ENCODE measurements at places on chromosomes 2 and 18.

- DNase-seq, result no peak
Observed at GRCh38 chr2:116732322-116732721, 1082.2 kb upstream of the DDX18 start.

GRCh38 chr18:13725566-13726231, 659 bp downstream of the FAM210A start:
- DNase-seq, result no peak

DNA sequence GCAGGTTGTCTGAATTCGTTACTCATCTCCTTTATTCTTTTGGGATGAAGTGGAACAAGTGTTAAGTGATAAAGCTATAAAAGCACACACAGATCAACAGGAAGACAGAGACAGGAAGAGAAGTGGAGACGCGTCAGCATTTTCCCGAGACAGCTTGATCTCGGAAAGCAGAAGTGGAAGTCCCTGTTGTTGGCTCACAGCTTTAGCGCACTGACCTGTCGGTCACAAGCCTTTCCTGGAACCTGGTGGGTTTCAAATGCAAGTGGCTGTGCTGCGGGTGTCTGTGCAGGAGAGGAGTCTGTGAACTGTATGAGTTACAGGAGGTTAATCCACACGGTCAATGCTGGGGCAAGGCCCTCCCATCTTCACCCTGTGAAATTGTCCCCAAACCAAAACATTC, 116.6 kb upstream of the PELI1 start:
- no peak for DNase-seq

DNA sequence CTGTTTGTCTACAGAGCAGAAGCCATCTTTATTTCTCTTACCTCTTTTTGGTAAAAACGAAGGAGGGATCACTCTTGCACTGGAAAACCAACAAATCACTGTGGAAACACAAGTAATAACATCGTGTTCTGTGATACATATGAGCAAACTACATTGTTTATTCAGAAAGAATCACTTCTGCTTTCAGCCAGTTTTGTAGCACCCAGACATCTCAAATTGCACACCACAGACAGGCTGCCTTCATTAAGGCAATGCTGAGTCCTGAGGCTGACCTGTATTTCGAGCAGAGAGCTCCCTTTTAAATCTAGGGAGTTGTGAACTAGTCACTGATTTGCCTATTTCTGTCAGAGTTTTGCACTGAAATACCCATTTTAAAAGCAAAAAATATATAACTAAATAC, 1003.2 kb upstream of the FAM98A start:
- no peak for DNase-seq

GRCh38 chr2:85852937-85853498, 35.8 kb downstream of the ST3GAL5 start:
- DNase-seq, result no peak

- DNase-seq, result no peak
Observed at GRCh38 chr2:73914667-73915066, 12.0 kb upstream of the DGUOK start.

GRCh38 chr2:60091266-60091665, 462.2 kb downstream of the BCL11A start:
- DNase-seq, result no peak

GRCh38 chr18:48926420-48926857, 24.3 kb downstream of the SMAD7 start:
- no peak for DNase-seq

- DNase-seq, result no peak
Observed at GRCh38 chr2:71827973-71828372, 319.7 kb downstream of the CYP26B1 start.

GRCh38 chr2:150392614-150393013, 94.9 kb downstream of the RND3 start:
- no peak for DNase-seq

DNA sequence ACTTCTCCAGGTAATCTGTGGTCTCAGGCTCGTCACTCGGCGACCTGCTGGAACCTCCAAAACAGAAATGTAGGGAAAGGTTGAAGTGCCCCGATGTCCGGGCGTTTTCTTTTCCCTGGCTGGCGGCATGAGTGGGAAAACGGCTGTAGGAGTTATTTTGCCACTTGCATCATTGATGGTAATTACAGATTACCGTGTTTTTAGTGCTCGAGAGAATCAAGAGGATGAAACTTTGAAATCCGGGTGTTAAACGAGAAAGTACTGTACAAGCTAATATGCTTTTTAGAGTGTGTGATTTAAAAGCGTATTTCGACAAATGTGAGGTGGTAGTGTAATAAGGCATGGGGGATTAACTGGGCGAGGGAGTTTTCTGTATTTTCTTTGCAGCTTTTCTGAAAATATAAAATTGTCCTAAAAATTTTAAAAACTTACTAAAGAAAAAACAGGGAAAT, 819 bp downstream of the GRHL1 start:
- DNase-seq, result no peak

- no peak for DNase-seq
Observed at GRCh38 chr18:9712611-9713010, 4.5 kb downstream of the RAB31 start.

DNA sequence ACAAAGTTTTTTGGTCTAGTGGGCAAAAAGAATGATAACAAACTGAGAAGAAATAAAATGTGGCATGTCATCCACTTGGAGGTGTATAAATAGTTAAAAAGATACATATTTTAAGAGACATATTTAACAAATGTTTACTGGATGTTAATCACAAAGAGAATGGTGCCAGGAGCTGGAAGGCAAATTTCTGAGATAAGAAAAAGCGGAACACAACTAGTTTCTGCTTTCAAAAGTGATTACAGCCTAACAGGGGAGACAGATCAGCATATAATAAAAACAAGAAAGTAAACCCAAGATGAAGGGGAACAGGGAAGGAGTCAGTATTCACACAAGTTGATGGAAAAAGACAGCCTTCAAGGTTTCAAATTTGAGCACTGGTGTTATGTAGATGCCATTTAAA, 91.3 kb downstream of the OLA1 start:
- DNase-seq, result no peak

- no peak for DNase-seq
Observed at GRCh38 chr2:223994562-223995162, 37.4 kb downstream of the MRPL44 start.

- DNase-seq, result no peak
Observed at GRCh38 chr18:61939046-61939674, 46.4 kb upstream of the RNF152 start.

GRCh38 chr2:3636586-3637310, 21.3 kb upstream of the ALLC start:
- no peak for DNase-seq

GRCh38 chr18:42922363-42922762, 193.1 kb downstream of the RIT2 start:
- no peak for DNase-seq

GRCh38 chr2:25991965-25992364, 9.7 kb upstream of the KIF3C start:
- no peak for DNase-seq

GRCh38 chr2:62197011-62197924, 1.4 kb downstream of the B3GNT2 start:
- DNase-seq, result no peak

DNA sequence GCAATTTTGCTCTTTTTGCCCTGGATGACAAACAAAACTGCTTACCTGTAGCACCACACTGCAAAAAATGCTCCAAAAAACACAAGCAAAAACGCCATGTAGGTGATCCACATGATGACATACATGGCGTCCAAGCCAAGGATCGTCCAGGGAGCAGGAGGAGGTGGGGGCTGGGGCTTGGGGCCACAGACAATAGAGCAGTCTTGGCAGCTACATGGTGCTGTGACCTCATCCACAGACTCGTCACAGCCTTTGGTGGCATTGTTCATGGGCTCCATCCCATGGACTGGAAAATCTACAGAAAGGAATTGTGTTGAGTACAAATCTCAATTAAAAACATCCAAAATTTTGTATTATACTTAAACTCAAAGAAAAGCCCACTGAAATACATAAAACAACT, 26.1 kb downstream of the NPC1 start:
- DNase-seq, result no peak

- no peak for DNase-seq
Observed at GRCh38 chr2:68152681-68153347, 4.9 kb upstream of the PNO1 start.

GRCh38 chr18:23814991-23815614, 125.8 kb downstream of the LAMA3 start:
- no peak for DNase-seq

GRCh38 chr18:9808295-9809241, 77.2 kb upstream of the TXNDC2 start:
- DNase-seq, result no peak

DNA sequence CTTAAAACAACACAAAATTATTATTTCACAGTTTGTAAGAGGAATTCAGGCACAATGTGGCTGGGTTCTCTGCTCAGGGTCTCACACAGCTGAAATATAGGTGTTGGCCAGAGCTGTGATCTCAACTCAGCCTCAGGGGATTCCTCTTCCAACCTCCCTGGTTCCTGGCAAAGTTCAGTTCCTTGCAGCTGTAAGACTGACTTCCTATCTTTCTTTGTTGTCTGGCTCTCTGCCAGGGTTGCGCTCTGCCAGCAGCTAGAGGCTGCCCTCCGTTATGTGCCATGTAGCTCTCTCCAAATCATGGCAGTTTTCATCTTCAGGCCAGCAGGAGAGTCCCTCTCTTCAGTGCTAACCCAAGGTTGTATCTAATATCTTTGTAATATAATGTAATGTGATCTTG, 272.5 kb upstream of the KCNJ3 start:
- DNase-seq, result no peak

- no peak for DNase-seq
Observed at GRCh38 chr2:149331023-149331400, 625 bp downstream of the LYPD6 start.

DNA sequence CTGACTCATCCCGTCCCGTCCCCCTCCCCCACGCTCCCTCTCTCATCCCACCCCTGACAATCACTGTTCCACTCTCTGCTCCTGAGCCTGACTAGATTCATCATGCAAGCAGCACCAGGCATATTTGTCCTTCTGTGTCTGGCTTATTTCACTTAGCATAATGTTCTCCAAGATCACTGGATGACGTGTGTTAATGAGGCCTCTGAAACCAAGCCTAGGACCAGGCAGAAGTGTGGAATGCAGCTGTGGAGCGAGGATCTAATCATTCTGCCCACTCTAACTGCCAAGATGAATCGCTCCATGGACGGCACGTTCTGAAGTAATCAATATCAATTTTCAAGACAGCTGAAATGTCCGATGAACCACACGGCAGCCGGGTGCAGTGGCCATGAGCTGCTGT, 122.4 kb upstream of the ZNF236 start:
- no peak for DNase-seq

DNA sequence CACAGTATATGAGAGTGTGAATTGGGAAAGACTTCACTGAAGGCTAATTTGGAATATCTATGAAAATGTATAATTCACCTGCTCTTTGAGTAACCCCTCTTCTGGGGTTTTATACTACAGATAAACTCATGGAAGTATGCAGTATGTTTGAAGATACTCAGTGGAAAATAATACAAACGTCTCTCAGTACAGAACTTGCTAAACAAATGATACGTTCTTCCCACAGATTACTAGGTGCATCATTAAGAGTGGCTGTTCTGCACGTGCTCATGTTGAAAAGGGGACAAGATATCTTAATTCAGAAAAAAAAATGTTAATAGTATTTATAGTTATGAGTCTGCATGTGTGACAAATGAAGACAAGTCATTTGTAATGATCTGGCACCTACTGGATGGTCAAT, 70.2 kb upstream of the EPAS1 start:
- no peak for DNase-seq

- DNase-seq, result no peak
Observed at GRCh38 chr18:64202863-64203262, 54.0 kb upstream of the LINC00305 start.

DNA sequence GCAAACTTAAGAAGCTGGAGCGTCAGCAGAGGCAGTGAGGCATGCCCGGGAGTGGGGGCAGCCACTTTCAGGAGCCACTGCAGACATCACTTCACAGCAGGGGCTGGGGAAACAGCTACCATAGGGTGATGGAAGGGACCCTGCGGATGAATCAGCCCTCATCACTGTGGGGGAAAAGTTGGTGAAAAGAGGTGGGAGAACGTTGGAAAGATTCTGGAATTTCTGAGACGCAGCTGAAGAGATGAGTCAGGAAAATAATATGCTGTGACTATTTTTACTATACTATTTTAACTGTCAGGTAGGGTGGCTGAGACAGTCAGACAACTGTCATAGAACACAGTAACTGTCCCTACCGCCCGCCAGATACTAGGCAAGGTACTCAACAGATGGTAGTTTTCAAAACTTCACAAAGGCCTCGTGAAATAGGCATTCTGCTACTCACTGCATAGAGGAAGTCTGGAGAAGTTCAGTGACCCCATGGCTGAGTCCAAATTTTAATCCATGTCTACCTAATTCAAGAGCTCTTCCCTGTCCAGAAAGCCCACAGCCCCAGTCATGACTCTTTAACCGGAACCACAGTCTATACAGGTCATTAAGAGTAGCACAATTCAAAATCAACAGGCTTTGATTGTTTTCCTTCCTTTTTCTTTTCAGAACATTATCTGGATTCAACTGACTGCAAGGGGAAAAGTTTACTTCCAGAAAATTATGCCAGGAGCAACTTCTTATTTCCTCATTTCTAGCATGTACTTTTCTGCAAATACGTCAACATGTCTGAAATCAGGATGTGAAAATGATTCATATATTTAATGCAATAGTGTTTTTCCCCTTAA, 39.3 kb upstream of the EPB41L3 start:
- DNase-seq, result no peak

DNA sequence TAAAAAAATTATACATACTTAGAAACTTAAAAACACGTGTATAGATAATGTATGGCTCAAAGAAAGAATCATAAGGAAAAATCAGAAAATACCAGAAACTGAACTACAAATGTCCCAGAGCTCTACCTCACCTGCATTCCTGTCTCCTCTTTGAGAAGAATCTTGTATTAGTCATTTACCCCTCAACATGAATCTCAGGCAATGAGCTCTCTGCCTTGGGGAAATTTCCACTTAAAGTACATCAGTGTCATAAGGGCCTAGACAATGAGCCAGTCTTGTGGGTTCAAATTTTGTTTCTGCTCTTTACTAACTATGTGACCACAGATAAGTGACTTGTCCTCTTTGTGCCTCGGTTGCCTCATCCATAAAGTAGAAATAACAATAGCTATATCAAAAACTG, 40.1 kb downstream of the SCG2 start:
- DNase-seq, result no peak

DNA sequence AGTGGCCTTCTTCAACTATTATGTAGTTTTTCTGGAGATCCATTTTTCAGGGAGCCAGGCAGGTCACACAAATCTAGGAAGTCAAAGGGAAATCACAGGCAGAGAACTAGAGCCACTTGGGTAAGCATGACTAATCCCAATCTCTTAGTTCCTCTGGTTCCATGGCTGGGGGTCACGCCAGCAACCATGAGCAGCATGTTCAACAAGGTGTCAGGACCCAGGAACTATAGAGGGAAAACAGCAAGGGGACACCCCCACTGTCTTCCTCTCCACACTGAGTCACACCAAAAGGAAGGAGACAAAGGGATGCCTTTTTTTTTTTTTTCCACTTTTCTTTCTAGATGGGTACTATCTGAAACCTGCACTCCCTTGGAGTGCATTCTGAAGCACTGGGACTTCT, 250.9 kb downstream of the OTX1 start:
- no peak for DNase-seq

GRCh38 chr2:37203708-37204107, 7.4 kb downstream of the CEBPZOS start:
- no peak for DNase-seq
